Mucosa of gallbladder (tissue), 1 donor: ENCODE measurements at places on chromosomes 7 and 10. TPM values are rescaled to one million over a fixed set of nuclear protein-coding genes. Genes with fewer than 3 reads are reported as not detected.

Gene SLC18A3
- total RNA-seq, result 0.20 TPM

DNA sequence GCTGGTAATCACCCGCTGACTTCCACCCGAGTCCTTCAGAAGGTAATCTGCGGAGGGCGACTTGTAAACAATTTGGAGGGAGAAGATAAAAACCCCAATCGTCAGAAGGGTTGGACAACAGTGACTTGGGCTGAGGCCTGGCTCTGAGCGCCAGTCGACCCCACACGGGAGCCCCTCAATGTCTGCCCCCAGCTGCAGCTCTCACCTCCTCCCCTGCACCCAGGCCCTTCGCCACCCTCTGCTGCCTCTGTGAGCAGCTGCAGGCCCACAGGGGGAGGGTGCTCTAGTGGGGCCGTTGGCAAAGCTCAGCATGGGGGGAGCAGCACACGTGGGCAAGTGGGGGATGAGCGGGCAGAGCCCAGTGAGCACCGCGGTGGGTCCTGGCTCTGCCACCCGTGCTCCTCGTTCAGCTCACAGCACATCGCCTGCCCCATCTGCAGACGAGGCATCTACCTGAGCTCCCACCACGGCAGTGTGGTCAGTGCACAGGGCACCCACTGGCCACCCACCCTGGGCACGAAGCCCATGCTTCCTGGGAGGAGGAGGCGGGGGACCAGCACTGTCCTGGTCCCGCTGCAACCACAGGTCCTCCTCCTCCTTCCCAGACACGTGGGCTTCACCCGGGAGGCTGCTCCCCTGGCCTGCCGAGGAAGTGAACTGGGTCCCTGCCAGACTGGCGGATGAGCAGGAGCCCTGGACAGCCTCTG, 280.5 kb downstream of the ELFN1 start:
- DNase-seq, result no peak

DNA sequence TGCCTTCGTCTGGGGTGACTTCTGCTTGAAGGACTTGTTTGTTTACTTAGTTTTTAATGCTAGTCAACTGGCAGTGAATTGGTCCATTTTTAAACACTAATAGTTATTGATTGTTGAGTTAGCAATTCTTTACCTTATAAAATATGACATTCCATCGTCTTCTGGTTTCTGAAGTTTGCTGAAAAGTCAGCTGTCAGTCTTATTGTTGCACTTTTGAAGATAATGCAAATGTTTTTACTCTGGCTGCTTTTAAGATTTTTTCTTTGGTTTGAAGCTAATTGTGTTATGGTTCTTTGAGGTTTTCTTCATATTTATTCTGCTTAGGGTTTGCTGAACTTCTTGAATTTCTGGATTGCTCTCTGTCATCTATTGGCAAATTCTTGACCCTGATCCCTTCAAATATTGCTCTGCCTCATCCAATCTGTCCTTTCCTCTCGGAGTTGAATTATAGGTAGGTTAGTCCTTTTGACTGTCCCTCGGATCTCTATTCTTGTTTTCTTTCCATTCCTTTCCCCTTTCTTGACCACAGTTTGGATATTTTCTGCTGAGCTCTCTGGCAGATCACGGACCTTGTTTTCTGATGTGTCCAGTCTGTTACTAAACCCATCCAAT, 24.2 kb downstream of the MGMT start:
- DNase-seq, result no peak

DNA sequence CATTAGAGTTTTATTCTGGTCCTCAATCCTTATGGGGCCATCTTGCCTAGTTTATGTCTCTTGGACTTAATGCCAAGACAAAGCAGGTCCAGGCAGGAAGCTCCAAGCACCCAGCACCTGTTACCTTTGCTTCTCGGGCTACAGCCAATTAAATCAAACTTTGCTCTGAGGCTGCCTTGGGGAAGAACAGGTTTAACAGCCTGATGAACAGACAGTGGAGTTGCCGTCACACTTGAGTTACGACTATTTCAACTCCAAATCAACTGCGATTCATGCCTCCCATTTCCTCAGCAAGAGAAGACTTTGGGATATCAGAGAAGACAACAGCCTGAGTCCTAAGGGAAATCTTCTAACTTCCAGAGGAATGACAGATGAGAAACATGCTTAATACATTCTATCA, 62.2 kb downstream of the XPNPEP1 start:
- DNase-seq, result peak; percentile 49

DNA sequence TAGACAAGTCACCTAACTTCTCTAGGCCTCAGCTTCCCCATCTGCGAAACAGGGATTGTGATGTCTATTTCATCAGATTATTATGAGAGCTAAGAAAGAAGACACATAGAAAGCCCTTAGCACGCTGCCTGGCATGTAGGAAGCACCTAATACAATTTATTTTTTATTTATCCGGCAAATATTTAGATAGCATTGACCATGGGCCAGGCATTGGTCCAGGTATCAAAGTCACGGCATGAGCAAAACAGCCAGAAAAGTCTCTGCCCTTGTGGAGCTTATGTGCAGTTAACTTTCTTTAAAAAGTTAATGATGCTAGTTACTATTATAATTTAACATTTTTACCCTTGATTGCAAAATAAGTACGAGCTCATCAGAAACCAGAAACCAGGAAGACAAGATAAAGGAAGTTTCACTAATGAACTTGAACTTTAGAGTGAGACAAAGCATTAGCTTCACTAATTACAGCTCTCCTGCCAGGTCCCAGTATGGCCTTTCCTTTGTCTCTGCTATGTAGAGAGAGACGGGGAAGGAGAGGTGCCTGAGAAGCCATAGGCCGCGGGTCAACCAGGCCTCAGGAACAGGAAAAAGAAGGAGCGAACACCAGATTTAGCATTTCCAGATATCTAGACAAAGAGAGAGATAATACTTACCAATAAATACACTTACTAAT, 139.5 kb upstream of the ADAM12 start:
- no peak for DNase-seq

- no peak for DNase-seq
Measured at GRCh38 chr10:90959826-90960225, 38.9 kb upstream of the ANKRD1 start.

- DNase-seq, result no peak
Measured at GRCh38 chr7:41169317-41169716, 533.6 kb downstream of the INHBA start.

Gene NANOS1
- total RNA-seq, result 0.60 TPM

Gene INA
- total RNA-seq, result 0.40 TPM

Gene FGF8
- total RNA-seq, result not detected

DNA sequence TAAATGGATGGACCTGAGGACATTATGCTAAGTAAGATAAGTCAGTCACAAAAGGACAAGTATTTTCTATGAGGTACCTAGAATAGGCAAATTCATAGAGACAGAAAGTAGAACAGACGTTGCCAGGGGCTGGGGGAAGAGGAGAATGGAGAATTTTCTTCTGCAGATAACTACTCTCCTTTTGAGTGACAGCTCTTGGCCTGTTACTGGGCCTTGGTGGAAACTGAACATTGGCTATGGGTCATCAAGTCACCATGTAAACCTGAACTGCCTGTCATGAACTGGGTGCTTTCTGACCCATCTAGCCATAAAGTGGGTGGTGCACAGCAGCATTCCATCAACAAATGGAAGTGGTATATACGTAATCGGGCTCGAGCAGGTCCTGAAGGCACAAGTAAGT, 29.3 kb upstream of the NFE2L3 start:
- no peak for DNase-seq

Gene PTPN20
- total RNA-seq, result 3.1 TPM

DNA sequence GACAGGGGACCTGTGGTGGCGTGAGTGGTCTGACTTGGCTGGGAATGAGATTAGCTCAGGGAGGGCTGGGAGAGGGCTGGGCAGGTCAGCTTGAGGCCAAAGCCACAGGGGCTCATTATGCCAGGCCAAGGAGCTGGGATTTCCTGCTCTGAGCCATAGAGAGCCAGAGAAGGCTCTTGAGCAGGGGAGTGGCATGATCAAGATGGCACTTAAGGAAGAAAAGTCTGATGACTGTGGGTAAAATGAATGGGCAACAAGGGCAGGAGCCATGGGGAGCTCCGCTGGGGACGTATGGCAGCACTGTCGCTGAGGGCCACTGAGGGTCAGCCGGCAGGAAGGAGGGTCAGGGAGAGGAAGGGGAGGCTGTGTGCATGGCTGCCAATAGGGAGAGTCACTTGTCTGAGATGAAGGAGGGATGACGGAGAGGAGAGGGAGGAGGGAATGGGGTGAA, 5.8 kb downstream of the ANTXRL start:
- no peak for DNase-seq

Gene MPP7
- total RNA-seq, result 47.5 TPM

Gene RNF133
- 1.4 TPM for total RNA-seq

GRCh38 chr10:20582041-20582440, 315.1 kb downstream of the NEBL start:
- no peak for DNase-seq

DNA sequence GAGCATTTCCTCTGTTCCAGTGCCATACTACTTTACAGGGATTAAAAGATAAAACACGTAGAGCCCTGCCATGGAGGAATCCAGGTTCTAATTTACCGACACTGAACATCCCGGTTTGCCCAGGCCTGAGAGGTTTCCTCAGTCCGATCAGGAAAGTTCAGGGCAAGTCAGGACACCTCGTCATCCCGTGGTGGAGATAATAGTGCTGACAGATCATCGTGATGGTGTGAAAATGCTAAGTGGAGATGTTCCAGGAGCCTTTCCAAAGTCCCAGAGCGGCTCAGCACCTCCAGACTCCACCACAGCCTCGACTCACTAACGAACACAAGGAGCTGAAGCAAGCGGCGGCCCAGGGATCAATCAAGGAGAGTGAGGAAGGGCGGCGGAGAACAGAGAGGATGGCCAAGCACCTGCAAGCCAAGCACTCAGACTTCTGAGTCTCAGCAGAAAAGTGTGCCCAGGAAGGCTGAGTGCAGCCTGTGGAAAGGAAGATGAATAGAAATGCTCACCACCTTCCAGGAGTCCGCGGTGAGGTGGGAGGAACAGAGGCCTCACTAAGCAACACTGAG, 103.7 kb upstream of the VWC2 start:
- no peak for DNase-seq

Gene DKK1
- total RNA-seq, result 9.3 TPM

GRCh38 chr7:102097601-102098161, 189.0 kb upstream of the SH2B2 start:
- DNase-seq, result no peak

DNA sequence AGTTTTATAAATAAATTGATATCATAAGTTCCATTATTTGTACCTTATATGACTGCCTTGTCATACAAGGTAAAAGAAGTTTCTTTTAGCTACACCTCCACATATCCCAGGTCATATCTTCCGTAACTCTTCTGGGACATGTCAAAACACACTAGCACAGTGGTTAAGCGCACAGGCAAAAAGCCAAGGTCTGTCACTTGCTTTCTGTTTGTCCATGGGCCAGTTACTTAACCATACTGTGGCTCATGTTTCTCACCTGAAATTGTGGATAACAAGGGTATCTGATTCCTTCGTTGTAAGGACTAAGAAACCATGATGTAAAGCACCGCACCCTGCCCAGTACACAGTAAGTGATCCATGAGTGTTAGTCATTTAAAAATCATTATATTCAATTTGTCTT, 56.2 kb downstream of the SEMA3D start:
- DNase-seq, result no peak

- DNase-seq, result no peak
Measured at GRCh38 chr10:100297242-100297641, 10.8 kb upstream of the BLOC1S2 start.

Gene KCNH2
- total RNA-seq, result 49.4 TPM

GRCh38 chr7:124762611-124763143, 2.9 kb downstream of the GPR37 start:
- DNase-seq, result peak; percentile 65

Gene PRLHR
- total RNA-seq, result 0.17 TPM
